ENCODE measurements at places on chromosomes 5 and 9.
A peak's percentile ranks its signal among the peaks of the same experiment; 100 is the strongest.

GRCh38 chr9:86408121-86408520 lies 53.9 kb upstream of the TUT7 start:
- DNase-seq: no peak

- DNase-seq: no peak
These were observed 21.3 kb downstream of the WNK2 start for GRCh38 chr9:93205045-93205768.

DNA sequence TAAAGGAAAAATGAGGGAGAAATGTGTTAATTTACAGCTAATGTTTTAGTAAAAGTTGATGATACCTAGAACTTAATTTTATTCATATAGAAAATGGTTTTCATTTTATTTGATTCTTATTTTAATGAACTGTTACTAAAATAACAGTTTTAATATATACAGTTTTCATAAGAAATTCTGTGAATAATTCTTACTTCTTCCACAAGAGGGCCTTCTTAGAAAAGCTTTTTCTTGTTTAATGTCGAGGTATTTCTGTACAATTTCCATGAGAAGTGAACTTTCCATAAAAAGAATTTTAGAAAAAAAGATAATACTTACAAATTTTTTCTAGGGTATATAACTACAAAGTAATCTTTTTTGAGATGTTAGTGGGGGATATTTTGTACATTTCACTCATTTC lies 73.9 kb downstream of the KLF9 start:
- DNase-seq: no peak

DNA sequence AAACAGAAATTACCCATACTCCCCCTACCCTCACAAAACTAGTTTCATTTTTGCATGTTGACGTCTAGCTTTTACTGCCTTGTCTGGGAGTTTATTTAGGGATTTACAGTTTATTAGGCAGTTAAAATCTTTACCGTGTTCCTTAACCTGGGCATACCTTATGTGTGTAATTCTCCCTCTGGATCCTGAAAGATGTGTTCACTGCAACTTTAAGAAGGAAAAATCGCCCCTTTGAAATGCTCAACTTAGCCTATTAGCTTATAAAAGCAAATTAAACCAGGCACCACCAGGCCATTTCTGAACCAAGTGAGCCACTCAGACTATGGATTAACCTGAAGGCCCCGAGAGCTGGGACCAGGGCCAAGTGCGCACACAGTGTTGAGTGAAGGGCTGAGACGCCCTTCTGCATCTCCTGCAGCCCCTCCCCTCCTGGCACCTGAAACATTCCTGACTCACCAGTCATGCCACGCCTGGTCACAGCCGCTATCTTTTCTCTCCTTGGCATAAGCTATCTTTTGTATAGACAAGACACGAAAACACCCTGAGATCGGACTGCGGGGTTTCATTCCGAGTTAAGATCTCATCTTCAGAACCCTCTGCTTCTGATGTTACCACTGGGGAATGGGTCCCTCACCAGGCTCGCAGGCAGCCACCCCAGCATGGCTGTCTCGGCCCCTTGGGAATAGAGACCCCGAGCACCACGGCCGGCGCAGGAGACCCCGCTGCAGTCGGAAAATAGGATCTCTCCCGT lies 111.9 kb downstream of the ROR2 start:
- no peak for DNase-seq

GRCh38 chr9:111630182-111630963 lies 761 bp upstream of the DNAJC25 start:
- DNase-seq: no peak

- no peak for DNase-seq
These were observed 20.3 kb upstream of the OSMR start for GRCh38 chr5:38825494-38825893.

- DNase-seq: no peak
These were observed at the start of gene GRIN1 for GRCh38 chr9:137138722-137139467. GRIN1 (plus strand) TSS chr9:137139154; CDS start chr9:137139487, 333 bp downstream.

DNA sequence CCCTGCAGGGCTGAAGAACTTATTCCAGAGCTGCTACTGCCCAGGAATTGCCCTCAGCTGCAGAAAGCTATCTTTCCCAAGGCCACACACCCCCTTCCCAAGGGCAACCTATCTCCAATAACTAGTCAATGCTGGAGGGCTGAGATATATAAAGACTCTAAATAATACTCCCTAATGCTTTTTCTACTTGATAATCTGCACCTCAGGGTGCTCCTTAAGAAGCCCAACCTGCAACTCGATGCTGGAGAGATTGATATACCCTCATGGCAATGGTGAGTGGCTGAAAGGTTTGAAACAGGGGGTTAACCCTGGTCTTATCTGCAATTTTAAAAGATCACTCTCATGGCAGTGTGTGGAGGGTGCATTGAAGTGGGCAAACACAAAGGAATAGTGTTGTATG lies 142.7 kb upstream of the APC start:
- DNase-seq: no peak

DNA sequence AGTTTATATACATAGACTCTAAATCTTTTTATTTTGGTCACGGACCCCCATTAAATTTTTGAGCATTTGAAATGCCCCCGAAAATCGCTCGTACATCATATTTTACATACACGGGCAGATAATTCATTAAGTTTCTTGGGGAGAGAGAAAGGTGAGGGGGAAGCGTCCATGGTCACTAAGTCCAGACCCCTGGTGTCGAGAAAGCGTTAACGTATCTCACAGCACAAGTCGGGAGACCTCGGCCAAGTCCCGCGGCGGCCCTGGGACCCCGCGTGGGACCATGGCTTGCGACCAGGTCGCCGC lies 794 bp downstream of the PTBP3 start:
- DNase-seq: no peak

DNA sequence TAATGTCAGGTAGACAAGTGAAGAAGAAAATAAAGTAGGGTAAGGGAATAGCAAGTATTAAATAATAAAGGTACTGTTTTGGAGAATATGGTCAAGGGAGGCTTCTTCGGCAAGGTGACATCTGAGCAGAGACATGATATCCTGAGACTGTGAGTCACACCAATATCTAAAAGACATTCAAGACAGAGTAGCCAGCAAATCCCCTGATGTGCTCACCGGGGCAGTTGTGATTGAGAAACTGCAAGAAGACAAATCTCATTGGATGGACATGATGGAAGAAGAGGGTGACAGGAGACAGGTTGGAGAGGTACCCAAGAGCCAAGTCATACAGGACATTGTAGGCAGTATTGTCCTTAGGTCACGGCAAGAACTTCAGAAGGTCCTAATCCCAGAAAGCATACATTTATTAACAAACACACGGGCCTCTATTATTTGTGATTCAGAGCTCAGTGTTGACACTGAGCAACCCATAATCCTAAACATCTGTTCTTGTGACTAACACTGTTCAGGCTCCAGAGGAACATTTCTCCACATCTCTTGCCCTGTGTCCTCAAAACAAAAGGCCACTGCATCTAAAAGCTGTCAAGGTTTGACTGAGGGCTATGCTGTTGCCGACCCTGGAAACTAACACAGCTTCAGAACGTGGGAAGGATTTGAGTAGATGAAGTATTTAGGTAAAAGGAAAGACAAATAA lies 258.7 kb upstream of the CLINT1 start:
- DNase-seq: no peak

- no peak for DNase-seq
These were observed 247.6 kb downstream of the COX7C start for GRCh38 chr5:86865256-86865785.

DNA sequence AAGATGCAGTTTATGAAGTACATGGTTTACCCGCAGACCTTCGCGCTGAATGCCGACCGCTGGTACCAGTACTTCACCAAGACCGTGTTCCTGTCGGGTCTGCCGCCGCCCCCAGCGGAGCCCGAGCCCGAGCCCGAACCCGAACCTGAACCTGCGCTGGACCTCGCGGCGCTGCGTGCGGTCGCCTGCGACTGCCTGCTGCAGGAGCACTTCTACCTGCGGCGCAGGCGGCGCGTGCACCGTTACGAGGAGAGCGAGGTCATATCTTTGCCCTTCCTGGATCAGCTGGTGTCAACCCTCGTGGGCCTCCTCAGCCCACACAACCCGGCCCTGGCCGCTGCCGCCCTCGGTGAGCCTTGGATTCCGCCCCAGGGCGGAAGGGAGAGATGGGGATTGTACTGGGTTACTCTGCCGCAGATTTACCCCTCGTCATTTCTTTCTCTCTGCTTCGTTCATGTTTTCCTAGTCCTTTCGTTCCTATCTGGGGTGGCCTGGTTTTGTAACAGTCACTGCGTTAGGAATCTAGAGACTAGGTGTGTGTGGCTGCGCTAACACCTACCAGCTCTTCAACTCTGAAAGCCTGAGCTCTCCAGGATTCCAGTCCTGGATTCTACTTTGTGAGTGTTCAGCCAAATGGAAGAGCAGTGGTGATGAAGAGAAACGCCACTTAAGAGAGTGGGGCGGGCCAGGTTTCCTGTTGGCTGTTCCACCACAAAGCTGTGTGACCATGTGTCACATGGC lies 638 bp downstream of the MRPS30 start:
- peak; percentile 19 for DNase-seq

DNA sequence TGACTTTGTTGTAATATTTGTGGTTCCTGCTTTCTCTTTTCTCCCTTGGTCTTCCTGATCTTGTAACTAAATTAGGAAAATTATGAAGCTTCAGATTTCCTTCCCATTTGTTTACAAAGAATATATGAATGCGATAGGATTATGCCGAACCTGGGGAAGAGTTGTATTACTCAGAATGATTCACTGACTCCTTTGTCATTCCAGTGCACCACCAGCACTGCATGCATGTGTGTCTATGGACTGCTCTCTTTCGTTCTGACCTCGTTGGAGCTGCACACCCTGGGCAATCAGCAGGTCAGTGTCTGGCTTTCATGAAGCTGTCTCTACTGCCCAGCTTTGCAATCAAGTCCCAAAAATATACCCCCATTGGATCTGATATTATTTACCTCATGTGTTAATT lies 25.5 kb downstream of the NUP188 start:
- DNase-seq: no peak
